ENCODE measurements at places on chromosomes 3 and 15. TPM values are rescaled to one million over a fixed set of nuclear protein-coding genes. Genes with fewer than 3 reads are reported as not detected.

GRCh38 chr3:167481164-167481563 lies 7.3 kb upstream of the SERPINI2 start:
- no peak overlapping the region for H3K4me3 ChIP-seq
- no peak for DNase-seq
- no peaks in the 10 kb centered on the region for H3K27me3 ChIP-seq
- no peak overlapping the region for H3K27ac ChIP-seq
- no peaks in the 10 kb centered on the region for H3K36me3 ChIP-seq
- no peaks in the 10 kb centered on the region for H3K4me1 ChIP-seq

DNA sequence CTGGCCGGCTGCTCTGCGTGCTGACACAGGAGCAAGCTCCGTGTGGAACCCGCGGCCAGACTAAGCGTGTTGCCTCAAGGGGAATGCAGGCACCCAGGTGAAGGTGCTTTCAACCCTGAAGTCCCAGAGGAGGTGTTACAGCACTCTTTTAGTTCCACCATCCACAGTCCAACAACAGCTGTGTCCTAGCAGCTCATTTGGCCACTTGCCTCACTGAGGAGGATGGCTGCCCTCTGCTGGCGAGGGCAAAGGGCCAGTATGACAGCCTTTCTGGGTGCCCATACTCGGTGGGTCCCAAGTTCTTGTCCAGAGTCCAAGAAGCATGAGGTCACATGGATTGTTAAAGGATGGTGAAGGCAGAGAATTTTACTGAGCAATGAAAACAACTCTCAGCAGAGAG lies 87.8 kb downstream of the C3orf85 start:
- no peaks in the 10 kb centered on the region for H3K36me3 ChIP-seq
- DNase-seq = peak; percentile 16
- no peaks in the 10 kb centered on the region for H3K4me1 ChIP-seq
- H3K4me3 ChIP-seq = no peak overlapping the region

- H3K27me3 ChIP-seq = no peaks in the 10 kb centered on the region
- no peak for DNase-seq
- H3K27ac ChIP-seq = no peak overlapping the region
Measured at GRCh38 chr3:78606756-78607155, 1161.0 kb downstream of the ROBO1 start.

DNA sequence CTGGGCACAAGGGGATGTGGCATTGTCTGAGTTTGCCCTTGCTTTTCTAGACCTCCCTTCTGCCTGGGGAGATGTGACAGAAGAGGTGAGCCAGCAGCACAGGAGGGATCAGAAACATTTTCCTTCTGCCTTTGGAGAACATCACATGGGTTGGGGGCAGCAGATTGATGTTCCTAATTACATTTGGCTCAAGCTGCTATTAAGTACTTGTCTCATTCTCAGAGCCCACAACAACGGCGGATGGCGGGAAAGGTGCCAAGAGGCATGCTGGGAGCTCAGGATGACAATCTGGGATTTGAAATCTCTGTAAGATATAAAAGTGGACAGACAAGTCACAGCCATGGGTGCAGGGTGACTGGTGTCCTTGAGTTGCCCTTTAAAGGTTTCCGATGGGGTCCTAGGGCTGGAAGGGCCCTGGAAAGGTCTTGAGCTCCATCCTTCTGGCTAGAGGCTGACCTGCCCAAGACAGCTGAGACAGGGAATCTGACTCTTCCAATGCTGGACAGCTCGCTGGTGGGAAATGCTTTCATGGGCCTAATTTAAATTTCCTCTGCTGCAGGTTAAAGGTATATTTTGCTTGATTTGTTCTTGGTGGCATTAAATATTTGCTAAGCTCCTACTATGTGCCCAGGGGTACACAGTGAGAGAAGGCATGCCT lies 2.4 kb upstream of the CORO2B start:
- no peaks in the 10 kb centered on the region for H3K36me3 ChIP-seq
- H3K4me1 ChIP-seq = peaks cover 6% of the 10 kb centered on the region
- DNase-seq = no peak

- no peaks in the 10 kb centered on the region for H3K4me1 ChIP-seq
- no peak overlapping the region for H3K27ac ChIP-seq
- H3K27me3 ChIP-seq = no peaks in the 10 kb centered on the region
- no peak for DNase-seq
Measured at GRCh38 chr3:157471064-157471463, 32.2 kb downstream of the VEPH1 start.

GRCh38 chr3:8197384-8197783 lies 304.2 kb upstream of the LMCD1 start:
- no peak for DNase-seq
- H3K4me3 ChIP-seq = no peak overlapping the region
- no peaks in the 10 kb centered on the region for H3K4me1 ChIP-seq
- H3K36me3 ChIP-seq = no peaks in the 10 kb centered on the region

GRCh38 chr15:34783991-34784390 lies 11.4 kb downstream of the ACTC1 start:
- H3K4me1 ChIP-seq = no peaks in the 10 kb centered on the region
- no peak overlapping the region for H3K27ac ChIP-seq
- peaks cover 15% of the 10 kb centered on the region for H3K27me3 ChIP-seq

- H3K4me3 ChIP-seq = no peak overlapping the region
- no peaks in the 10 kb centered on the region for H3K27me3 ChIP-seq
- no peak overlapping the region for H3K27ac ChIP-seq
- H3K4me1 ChIP-seq = peaks cover 1% of the 10 kb centered on the region
- H3K36me3 ChIP-seq = peaks cover 47% of the 10 kb centered on the region
- no peak for DNase-seq
Measured at GRCh38 chr3:197701841-197702240, 34.9 kb downstream of the RUBCN start.

GRCh38 chr15:74549816-74550215 lies 8.8 kb downstream of the ARID3B start:
- no peak for DNase-seq
- no peak overlapping the region for H3K4me3 ChIP-seq
- peaks cover 75% of the 10 kb centered on the region for H3K4me1 ChIP-seq
- no peak overlapping the region for H3K27ac ChIP-seq
- peaks cover 73% of the 10 kb centered on the region for H3K36me3 ChIP-seq

- H3K27ac ChIP-seq = no peak overlapping the region
- H3K27me3 ChIP-seq = peaks cover 5% of the 10 kb centered on the region
- no peak for DNase-seq
Measured at GRCh38 chr3:55183201-55183600, 255.3 kb upstream of the LRTM1 start.

- no peaks in the 10 kb centered on the region for H3K4me1 ChIP-seq
- no peak overlapping the region for H3K4me3 ChIP-seq
- H3K27me3 ChIP-seq = peaks cover 3% of the 10 kb centered on the region
Measured at GRCh38 chr15:43922021-43922420, 95.2 kb downstream of the WDR76 start.

DNA sequence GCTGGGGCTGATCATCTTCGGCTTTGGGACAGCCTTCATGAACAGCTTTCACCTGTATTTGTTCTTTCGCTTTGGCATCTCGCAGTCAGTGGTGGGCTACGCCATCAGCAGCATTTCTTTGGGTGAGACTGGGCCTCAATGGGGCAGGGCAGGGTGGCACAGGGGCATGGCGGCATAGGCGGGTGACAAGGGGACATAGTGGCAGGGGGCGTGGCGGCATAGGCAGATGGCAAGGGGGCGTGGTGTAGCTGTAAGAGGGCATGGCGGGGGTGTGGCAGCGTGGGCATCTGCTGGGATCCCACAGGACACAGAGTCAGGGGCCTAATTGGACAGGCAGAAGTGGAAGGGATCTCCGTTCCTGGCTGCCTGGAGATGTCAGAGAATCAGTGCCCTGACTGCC lies 25.5 kb downstream of the SLC22A14 start:
- no peak for DNase-seq
- no peaks in the 10 kb centered on the region for H3K36me3 ChIP-seq
- H3K4me3 ChIP-seq = no peak overlapping the region
- no peak overlapping the region for H3K27ac ChIP-seq
- H3K4me1 ChIP-seq = no peaks in the 10 kb centered on the region

SPINK8 gene
- total RNA-seq = not detected

DENND6A gene
- 10.1 TPM for total RNA-seq

ARGFX gene
- not detected for total RNA-seq

ULK3 gene
- 49.3 TPM for total RNA-seq

ITGA11 gene
- 3.6 TPM for total RNA-seq

KBTBD13 gene
- not detected for total RNA-seq

KNG1 gene
- total RNA-seq = not detected

DNAH12 gene
- total RNA-seq = not detected

All from activated CD8-positive, alpha-beta T cell treated with anti-CD3 and anti-CD28 coated beads for 36 hours (primary cell).